ENCODE measurements at places on chromosomes 7 and 10.

GRCh38 chr7:14184292-14184864 is 194.9 kb upstream of the ETV1 start:
- no peak for DNase-seq

GRCh38 chr10:133056651-133057178 is 31.0 kb upstream of the ADGRA1 start:
- DNase-seq: no peak

- peak; percentile 4 for DNase-seq
Observed at GRCh38 chr7:141558544-141559183, 7.5 kb downstream of the AGK start.

GRCh38 chr10:37520488-37520887 is 336.9 kb downstream of the ZNF248 start:
- no peak for DNase-seq

GRCh38 chr7:155352076-155352752 is 54.5 kb downstream of the INSIG1 start:
- no peak for DNase-seq

- no peak for DNase-seq
Observed at GRCh38 chr10:71423901-71424300, 27.2 kb downstream of the CDH23 start.

GRCh38 chr10:22927661-22928403 is at the start of gene ARMC3:
Gene ARMC3, plus strand, starts transcription at chr10:22928053. Its CDS starts 3,944 bp downstream, at chr10:22931997.
- DNase-seq: no peak

DNA sequence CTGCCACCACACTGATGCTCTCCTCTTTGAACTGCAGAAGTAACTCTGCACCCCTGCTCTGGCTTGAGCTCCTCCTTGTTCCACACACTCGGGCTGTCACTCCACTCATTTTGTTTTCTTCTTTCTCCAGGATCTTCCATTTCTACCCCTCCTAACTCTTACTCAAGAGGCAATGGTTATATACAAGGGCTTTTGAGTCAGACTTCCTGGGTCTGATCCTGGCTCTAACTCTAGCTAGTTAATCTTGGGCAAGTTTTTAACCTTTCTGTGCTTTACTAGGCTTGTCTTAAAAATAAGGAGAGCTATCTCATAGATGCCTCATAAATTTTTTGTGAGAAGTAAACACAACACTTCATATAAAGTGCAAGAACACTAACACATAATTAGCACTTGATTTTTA is 45.3 kb upstream of the GNAI1 start:
- DNase-seq: peak; percentile 25

DNA sequence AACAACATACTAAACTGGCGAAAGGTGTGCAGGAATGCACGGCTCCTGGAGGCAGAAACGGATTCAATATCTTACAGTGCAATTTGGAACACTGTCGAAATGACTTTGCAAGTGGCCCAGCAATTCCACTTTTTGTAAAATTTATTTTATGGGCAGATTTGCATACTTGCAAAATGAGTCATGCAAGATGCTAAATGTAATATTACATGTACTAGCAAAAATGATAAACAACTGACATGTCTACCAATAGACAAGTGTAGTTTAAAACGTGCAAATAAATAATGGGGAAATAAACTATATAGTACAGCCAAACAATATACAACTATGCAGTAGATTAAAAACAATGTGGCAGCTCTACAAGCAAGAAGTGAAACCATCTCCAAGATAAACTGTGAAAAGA is 97.7 kb downstream of the ARHGAP12 start:
- DNase-seq: peak; percentile 37

- DNase-seq: no peak
Observed at GRCh38 chr10:12181065-12181775, 14.5 kb downstream of the NUDT5 start.

GRCh38 chr7:91692800-91693199 is 187.7 kb downstream of the MTERF1 start:
- no peak for DNase-seq

GRCh38 chr10:130369645-130370381 is 233.6 kb downstream of the GLRX3 start:
- DNase-seq: no peak

Data from HFFc6 (cell line).